ENCODE measurements at places on chromosomes 3 and 15.

- no peak for DNase-seq
Observed at GRCh38 chr15:94387849-94388441, 156.6 kb downstream of the MCTP2 start.

- DNase-seq, result no peak
Observed at GRCh38 chr15:66822114-66822513, 120.1 kb downstream of the SMAD6 start.

DNA sequence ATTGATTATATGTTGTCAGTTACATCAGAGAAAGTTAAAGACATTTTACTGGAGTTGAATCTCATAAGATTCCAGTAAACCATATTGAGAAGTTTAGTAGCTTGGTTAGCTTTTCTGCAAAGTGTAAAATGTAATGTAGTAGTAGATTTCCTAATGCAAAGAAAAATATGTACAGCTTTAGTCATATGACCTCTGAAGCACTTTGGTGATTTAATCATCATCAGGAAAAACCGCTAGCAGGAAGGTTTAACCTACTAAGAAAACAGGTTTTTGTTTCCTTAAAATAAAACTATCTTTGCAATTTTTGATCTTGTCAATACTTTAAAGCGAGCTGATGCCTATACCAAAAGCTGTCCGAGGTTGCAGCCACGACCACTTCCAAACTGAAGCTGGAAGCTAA, 364.6 kb upstream of the ZNF385D start:
- no peak for DNase-seq

GRCh38 chr15:90572893-90573292, 43.2 kb downstream of the CRTC3 start:
- DNase-seq, result no peak

DNA sequence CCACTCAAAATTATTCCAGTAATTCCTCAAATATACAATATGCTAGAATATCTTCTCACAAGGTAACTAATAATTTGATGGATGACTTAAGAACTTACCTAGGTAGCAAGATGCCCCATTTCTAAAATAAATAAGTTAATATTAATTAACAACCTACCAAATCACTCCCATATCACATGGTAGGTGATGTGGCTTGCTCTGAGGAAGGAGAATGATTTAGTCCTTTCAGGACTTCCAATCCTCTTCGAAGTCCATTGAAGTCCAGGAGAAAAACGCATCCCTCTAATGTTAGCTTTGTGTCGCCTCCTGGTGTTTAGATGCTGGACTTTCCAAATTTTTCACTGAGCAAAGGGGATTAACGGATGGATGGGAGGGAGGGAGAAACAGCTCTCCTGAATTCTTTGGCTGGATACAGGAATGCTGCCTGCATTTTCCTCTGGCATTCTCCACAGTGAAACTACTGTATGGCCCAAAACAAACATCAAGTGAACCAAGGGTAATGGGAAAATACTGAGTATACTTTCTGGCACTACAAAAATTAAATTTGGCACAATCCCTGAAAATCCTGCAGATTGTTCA, 58.6 kb downstream of the PRICKLE2 start:
- DNase-seq, result no peak

- no peak for DNase-seq
Observed at GRCh38 chr3:145219355-145220235, 941.4 kb downstream of the PLOD2 start.

- no peak for DNase-seq
Observed at GRCh38 chr3:71725271-71725991, at the start of gene EIF4E3. Gene EIF4E3, minus strand, starts transcription at chr3:71725402. Its CDS starts 35 bp downstream, at chr3:71725367.

DNA sequence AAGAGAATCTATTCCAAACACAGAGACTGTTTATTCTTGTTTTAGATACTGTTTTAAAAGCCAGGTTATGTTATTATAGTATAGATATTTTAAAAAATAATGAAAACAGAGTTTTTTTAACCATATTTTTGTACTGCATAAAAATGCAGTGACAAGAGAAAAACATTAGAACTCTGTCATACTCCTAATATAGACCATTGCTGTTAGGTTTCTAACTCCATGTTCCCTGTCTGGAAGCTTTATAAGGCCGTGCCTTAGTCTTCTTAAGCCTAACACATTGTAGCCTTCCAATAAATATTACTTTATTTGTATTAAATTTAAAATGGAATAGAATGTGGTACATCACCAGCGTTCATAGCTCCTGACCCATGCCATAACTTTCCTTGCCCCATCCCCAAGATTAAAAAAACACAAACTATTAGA, 53.2 kb downstream of the MBNL1 start:
- no peak for DNase-seq

GRCh38 chr3:78703944-78704343, 1063.9 kb downstream of the ROBO1 start:
- no peak for DNase-seq

GRCh38 chr3:122679882-122680474, 661 bp upstream of the PARP14 start:
- no peak for DNase-seq

DNA sequence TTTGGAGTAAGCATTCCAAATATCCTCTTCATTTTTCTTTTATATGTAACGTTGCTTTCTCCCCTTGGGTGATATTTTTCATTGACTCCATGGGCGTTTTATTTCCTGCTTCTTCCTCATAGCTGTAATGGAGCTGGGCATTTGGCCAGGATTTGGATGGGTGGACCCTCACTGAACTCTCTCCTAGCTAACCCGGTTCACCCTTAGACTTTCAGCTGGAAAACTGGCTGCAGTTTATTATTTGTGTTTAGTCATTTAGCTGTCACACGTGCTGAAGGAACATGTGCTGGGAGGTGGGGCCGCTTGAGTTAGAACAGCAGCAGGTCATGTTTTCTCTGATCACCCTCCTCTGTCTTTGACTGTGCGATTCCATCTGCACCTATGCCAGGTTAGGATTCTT, 407.6 kb downstream of the ZIC1 start:
- no peak for DNase-seq

- no peak for DNase-seq
Observed at GRCh38 chr3:156888176-156888575, 62.0 kb downstream of the LEKR1 start.

- no peak for DNase-seq
Observed at GRCh38 chr3:87311309-87311708, 34.9 kb upstream of the POU1F1 start.

DNA sequence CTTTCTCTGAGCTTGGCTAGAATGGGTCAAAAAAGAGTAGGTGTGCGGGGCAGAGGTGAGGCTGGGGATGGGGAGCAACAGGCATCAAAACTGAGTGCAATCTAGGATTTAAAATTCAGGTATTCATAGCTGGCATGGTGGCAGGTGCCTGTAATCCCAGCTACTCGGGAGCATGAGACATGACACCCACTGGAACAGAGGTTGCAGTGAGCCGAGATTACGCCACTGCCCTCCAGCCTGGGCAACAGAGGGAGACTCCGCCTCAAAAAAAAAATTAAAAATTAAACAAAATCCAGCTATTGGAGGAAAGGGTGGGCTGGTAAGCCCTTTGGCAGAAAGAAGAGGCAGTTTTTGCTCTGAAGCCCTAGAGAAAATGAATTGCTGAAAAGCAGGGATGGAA, 485.8 kb upstream of the PROK2 start:
- DNase-seq, result no peak

- DNase-seq, result no peak
Observed at GRCh38 chr15:60072826-60073465, 68.8 kb downstream of the FOXB1 start.

- DNase-seq, result no peak
Observed at GRCh38 chr3:133208184-133208583, 170.0 kb downstream of the TMEM108 start.

GRCh38 chr3:179731544-179731943, 78.7 kb downstream of the USP13 start:
- no peak for DNase-seq

DNA sequence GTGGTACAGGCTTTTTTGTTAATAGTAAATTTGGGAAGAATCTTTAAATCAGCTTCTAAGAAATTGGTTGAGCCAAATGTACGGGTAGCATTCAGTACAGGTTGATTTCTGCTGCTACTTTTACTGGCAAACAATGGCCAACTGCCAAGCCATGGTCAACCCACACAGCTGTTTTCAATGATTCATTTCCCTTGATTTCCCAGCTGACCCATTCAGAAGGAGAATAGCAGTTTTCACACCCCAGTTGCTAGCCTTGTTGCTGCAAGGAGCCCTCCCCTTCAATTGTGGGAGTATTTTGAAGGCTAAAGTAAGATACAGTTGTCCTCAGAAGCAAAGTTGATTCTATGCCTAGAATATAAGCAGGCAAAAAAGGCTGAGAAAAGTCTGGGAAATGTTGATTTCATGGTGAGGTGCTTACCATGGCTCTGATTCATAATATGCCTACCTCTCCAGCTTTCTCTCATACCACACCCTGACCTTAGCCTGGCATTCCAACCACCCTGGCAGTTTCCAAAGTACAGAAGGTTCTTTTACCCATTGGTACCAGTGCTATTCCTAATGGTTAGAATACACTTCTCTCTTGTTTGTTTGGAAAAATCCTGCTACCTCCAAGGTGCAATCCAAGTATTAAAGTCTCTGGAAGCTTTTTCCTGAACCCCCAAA, 320.3 kb upstream of the TGFBR2 start:
- DNase-seq, result no peak

DNA sequence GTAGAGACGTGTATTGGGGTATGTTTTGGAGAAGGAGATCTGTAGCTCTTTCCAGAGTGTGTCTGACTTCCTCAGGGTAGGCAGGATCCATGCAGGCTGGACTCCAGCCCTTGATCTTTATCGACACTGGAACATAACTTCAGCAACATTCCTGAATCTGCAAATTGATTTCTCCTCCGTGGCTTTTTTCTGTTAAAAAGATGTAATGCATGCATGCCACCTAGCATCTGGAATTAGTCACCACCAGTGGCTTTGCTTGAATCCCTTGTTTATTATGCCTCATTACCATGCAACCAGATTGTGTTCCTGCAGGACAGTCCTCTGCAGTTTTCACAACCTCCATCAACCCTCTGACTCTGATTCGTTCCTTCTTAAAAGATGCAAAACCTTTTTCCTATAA, 86.1 kb downstream of the CCNL1 start:
- no peak for DNase-seq

DNA sequence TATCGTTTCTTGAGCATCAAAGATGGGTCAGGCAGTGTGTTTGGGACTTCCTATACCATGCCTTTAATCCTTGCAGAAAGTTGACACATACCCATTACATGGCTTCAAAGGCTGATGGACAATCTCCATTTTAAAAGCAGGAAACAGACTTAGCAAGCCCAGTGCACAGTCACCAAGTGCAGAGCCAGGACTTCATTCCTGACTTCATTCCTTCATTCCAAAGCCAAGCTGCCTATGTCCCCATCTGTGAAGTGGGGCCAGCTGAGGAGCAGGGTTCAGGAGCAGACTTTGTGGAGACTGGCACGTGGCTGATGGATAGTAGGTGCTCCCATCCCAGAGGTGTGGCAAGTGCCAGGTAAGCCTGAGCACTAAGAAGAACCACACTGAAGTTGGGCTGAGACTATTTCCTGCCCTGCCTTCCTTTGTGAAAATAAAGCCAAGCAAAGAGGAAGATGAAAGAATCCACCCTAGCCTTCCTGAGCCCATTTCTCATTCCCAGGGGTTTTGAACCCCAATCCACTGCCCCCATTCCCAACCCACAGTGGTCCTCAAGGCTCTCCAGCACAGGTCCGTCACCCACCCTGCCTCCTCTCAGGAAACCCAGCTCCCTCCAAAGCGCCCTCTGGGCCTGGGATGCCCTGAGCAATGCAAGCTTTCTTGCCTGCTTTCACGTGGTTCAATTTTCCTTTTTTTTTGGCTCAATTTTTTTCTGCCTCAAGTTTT, 1.8 kb downstream of the CX3CR1 start:
- DNase-seq, result no peak

DNA sequence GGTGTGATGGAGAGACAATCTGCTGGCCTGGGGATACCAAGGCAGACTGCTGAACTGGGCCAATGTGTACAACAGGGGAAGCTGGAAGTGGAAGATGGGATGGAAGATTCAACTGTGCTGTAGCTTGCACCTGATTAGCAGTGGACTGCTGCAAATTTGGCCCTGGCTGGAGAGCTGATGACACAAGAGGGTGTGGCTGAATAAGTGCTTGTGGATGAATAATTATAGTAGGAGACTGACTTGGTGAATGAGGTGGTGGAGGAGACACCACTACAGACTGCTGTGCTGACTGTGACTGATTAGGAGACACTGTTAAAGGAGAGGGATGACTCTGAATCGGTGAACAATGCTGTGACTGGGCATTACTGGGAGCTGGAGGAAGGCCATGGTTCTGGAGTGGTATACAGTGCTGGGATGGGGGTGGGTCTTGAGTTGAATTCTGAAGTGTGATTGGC, 52.5 kb downstream of the PHC3 start:
- DNase-seq, result no peak

GRCh38 chr15:63322541-63322940, 45.1 kb downstream of the APH1B start:
- DNase-seq, result no peak

- no peak for DNase-seq
Observed at GRCh38 chr3:20837676-20838302, 651.8 kb upstream of the SGO1 start.

DNA sequence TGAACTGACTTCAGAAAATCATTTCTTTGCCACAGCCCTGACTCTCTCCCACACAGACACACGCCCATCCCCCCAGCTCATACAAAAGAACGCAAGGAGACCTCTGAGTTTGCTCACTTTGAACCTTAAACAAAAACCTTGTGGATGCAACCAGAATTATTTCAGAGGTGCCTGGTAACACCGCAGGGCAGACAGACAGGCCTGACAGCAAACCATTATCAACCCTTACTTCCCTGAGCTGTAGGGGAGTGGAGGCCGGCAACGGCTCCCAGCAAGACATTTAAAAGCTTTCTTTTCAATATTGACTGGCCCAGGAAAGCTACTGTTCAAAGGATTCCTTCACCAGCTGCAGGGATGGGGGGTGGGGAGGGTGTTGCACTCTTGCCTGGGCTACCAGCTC, 2.0 kb upstream of the EFCC1 start:
- DNase-seq, result no peak

DNA sequence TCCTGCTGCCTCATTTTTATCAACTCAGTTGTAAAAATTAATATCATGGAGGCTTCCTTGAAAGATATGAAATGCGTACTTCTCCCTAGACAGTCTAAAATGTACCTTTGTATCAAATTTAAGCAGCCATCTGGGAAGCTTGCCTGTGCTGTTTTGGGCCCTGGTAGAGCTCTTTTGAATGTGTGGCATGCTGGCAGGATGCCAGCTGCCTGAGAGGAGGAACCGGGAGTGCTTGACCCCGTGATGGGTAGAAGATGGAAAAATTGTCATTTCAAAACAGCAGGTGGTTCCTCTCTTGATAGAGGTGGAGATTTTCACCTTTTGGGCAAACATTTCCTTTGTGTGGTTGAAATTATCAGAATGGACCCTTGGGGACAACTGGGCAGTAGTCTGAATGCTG, 245.3 kb downstream of the RPLP1 start:
- DNase-seq, result no peak

GRCh38 chr3:68973639-68974038, 39.8 kb downstream of the EOGT start:
- DNase-seq, result no peak
